Endothelial cell of coronary artery (primary cell): ENCODE measurements at places on chromosomes 11 and 22. TPM values are rescaled to one million over a fixed set of nuclear protein-coding genes. Genes with fewer than 3 reads are reported as not detected.

The NEAT1 gene
- 78.3 and 264 TPM in 2 replicates for total RNA-seq

The OR10A2 gene
- total RNA-seq, result not detected in 2 replicates

The PLEKHA7 gene
- 0.45 and 1.0 TPM in 2 replicates for total RNA-seq

The DMC1 gene
- total RNA-seq, result 0.94 and 1.6 TPM in 2 replicates

The HBG2 gene
- 0.18 TPM in 1 of 2 replicates, not detected in the other for total RNA-seq

The MRGPRF gene
- 0.38 TPM in 1 of 2 replicates, not detected in the other for total RNA-seq

The GVQW3 gene
- 1.1 and 2.1 TPM in 2 replicates for total RNA-seq

The ZNRF3 gene
- total RNA-seq, result 2.6 and 2.7 TPM in 2 replicates

The SLC6A5 gene
- not detected in 2 replicates for total RNA-seq
